GM12865 (cell line): ENCODE measurements at places on chromosomes 11 and 22.

GRCh38 chr11:57571606-57572005 is 4.1 kb upstream of the UBE2L6 start:
- no peak for DNase-seq

DNA sequence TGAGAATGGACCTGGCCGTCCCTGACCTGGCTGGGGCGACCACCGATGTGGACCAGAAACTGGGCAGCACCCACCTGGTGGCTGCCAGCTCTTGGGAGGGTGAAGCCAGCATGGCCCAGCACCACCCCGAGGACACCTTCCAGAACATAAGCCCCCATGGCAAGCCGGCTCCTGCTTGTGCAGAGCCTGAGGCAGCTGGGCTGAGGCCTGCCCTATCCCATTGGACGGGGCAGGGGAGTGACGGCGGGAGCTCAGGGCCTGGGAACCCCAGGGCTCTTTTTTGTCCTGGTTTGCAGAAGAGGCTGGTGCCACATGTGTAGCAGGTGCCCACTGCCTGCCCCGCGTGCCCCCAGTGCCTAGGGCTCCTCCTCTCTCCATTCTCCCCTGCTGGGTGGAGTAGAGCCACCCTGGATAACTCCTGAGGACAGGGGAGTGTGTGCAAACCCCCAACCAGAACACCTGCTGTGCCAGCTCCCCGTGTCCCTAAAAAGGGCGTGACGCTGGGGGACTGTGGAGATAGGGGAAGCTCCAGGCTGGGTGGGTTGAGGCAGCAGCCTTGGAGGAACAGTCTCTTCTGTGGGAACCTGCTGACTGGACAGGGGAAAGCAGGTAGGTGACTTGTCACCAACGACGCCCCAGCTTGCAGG is 11.9 kb downstream of the DUSP8 start:
- DNase-seq, result no peak

- DNase-seq, result no peak
Observed at GRCh38 chr11:88618327-88619070, 281.0 kb upstream of the CTSC start.

DNA sequence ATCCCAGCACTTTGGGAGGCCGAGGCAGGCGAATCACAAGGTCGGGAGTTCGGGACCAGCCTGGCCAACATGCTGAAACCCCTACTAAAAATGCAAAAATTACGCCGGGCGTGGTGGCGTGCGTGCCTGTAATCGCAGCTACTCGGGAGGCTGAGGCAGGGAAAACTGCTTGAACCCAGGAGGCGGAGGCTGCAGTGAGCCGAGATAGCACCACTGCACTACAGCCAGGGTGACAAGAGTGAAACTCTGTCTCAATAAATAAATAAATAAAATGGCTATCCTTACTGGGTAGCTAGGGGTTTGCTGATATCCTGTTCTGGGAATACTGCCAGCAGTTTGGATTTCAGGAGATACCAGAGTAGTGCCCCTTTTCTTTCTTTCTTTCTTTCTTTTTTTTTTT is 2.4 kb upstream of the RBM14 start:
- no peak for DNase-seq

DNA sequence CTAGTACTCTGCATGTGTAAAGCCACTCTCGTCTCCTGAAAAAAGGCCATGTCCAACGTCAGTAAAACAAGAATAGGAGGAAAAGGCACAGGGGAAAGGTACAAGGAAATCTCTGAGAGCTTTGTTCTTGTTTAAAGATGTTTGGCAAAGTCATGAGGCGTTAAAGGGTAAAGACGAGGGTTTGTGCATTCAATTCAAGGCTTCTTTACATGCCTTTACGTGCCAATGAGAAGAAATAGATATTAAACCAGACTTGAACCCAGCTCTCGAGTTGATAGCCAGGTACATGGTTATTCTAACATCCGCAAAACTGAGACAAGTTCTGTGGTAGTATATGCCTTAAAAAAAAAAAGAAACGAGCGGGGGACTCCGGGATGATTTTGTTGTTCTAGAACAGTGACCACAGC is 704 bp upstream of the CFL1 start:
- no peak for DNase-seq

- no peak for DNase-seq
Observed at GRCh38 chr22:32618441-32619140, 144.0 kb downstream of the FBXO7 start.

GRCh38 chr11:128776424-128777284 is 82.8 kb downstream of the FLI1 start:
- DNase-seq, result peak; percentile 47

GRCh38 chr11:57373146-57373545 is 7.8 kb downstream of the PRG3 start:
- DNase-seq, result no peak

- peak; percentile 44 for DNase-seq
Observed at GRCh38 chr11:28107191-28107749, 686 bp downstream of the KIF18A start.

- no peak for DNase-seq
Observed at GRCh38 chr11:2402106-2402505, 1.6 kb downstream of the TSSC4 start.

DNA sequence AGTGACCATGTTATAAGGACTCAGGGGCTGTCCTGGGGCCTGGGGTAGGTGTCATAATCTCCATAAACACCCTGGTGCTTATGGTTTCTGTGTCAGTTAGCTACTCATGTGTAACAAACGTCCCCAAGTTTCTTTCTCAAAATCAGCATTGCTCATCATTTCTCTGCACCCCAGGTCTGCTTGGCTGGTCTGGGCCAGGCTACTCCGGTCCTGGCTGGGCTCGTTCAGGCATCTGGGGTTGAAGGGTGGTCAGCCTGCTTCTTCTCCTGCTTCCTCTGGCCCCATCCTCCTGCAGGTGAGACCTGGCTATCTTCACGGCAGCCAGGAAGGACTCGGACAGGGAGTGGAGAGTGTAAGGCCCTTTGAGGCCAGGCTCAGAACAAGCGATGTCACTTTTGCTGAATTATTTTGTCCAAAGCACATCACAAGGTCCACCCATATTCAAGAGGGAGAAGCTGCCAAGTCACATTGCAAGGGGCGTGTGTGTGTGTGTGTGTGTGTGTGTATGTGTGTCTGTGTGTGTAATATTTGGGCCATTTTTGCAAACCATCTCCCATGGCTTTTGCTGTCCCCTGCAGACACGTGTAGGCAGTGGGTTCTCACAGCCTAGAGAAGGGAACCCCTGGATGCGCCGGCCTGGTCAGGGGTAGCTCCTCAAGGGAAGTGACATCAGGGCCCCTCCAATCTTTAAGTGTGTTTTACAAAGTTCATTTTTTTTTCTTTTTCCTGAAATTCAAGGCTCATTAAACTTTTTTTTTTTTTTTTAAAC is 535.8 kb downstream of the TBC1D22A start:
- no peak for DNase-seq

DNA sequence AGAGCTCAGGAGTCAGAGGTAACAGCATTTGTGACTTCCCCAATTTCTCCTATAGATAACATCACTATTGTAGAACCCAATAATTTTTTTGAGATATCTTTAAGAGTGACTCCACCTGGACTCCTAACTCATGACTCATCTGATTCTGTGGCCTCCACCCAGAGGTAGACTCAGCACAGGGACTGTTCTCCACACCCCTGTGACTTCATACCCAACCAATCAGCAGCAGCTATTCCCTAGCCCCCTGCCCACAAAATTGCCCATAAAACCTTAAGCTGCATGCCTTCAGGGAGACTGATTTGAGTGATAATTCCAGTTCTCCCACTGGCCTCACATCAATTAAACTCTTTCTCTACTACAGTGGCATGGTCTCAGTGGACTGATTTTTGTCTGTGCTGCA is 475.4 kb upstream of the FAT3 start:
- DNase-seq, result no peak

DNA sequence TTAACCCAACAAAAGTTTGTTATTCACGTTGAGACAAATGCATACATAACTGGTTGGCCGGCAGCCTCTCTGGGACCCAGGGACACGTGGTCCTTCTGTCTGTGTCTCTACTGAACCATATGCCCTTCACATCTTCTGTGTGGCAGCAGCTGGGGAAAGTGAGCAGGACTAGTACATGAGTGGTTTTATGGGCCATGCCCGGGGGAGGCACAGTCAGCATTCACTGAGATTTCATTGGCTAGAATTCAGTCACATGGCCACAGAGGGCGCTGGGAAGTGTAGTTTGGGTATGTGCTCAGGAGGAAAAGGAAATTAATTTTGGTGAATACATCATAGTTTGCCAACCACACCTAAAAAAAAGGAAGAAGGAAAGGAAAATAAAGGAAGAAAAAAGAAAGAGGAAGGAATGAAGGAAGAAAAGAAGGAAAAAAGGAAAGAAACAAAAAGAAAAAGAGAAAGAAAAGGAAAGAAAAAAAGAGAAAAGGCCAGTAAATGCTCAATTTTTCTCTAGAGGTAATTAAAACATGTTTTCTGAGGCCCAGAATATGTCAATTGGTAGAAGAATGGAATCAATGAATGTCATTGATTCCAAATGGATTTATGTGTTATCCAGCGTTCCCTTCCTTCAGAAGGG is 55.9 kb upstream of the KIRREL3 start:
- peak; percentile 5 for DNase-seq

DNA sequence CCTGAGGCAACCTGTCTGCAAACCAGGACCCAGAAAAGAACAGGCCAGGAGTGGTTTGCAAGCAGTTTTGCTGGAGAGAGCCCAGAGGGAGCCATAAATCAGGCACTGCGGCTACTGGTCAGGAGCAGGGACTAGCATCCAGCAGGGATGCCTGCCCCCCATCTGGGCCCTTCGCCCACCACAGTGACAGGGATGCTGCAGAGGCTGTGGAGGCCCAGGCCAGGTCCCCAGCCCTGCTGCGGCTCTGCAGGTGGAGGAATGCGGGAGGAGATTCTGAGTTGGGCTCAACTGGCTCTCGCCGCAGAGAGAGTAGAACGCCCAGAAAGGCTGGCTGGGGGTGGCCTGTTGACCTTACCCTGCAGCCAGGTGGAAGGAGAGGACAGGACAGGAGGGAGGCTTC is 16.4 kb upstream of the NEFH start:
- DNase-seq, result no peak

DNA sequence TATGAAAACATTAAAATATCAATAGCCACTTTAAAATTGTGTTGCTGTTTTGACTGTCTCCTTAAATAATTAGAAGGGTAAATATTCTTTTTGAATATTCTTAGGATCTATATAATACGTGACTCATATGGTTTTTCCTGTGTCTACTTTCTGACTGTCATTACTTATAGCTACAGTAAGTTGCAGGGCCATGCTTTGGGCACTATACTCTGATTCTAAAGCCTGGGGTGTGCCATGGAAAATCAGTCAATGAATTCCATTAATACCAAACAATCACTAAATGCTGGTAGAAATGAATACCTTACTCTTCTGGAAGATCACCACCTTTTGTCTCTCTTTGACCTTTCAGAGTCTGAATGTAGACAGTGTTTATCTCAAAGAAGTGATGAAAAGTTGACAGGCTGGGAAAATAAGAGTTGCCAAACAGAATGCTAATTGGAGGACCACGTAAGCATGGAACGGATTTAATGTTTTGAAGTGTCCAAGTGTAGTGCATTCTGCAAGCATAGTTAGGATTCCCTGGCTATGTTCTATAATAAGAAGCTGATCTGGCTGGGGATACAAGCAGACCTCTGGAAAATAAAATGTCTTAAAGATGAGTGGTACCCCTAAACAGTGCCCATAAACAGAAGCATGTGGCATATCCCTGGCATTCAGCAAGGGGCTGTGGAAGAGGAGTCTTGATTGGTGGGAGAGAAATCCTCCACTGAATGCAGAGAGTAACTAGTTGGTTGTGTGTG is 16.8 kb downstream of the LUZP2 start:
- DNase-seq, result no peak
